ENCODE measurements at places on chromosomes 12 and 14.
A peak's percentile ranks its signal among the peaks of the same experiment; 100 is the strongest.

DNA sequence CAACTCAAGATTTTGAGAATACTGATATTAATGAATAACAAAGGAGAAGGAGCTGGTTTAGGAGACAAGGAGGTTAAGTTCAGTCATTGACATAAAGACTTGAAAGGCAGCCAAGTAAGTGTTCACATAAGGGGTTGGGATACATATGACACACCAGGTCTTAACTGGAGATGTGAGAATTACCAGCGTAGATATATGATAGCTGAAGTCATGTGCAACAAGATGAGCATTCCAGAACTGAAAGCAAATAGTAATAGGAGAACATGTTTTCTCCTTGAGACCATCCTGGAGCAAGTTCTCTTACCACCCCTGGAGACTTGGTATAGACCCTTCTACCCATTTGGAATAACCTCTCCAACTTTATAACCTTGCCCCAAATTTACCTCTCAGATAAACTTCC lies 43.3 kb upstream of the NPFF start:
- peak; percentile 26 for DNase-seq

DNA sequence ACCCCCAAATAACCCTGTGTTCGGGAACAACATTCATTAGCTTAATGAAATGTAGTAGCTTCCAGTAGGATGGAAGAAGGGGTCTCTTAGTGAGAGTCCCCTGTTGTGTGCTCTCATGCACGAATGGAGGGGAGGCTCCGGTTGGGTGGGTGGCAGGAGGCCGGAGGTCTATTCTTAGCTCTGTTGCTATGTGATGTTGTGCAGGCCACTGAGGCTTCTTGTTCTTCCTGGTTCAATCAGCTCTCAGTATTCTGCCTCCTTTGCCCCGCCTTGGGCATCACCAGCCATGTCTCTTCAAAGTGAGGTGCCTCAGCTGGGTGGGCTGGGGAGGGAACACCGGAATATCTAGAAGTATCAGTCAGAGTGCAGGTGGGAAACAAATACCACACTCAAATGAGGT lies 50.8 kb downstream of the KCNA1 start:
- no peak for DNase-seq

DNA sequence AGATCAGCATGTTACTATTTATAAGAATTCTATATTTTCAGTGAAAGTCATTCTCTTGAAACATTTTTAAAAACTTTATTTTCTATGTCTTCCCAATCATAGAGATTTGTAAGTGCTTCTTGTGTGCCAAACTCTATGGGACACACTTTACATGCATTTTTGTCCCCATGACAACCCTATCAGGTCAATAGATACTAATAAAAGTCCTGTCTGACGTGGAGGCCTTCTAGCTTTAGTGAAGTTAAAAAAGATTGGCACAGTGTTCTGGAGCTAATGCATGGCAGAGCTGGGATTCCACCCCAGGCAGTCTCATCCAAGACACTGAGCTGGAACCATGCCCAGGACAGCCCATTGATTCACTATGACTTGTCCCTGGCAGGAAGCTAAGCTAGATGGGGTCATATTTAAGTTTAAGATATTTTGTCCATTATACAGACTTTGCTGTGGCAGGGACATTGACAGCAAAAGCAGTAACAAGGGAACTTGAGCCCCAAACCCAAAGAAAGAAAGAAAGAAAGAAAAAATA lies 28.1 kb downstream of the TTC6 start:
- DNase-seq, result peak; percentile 88

DNA sequence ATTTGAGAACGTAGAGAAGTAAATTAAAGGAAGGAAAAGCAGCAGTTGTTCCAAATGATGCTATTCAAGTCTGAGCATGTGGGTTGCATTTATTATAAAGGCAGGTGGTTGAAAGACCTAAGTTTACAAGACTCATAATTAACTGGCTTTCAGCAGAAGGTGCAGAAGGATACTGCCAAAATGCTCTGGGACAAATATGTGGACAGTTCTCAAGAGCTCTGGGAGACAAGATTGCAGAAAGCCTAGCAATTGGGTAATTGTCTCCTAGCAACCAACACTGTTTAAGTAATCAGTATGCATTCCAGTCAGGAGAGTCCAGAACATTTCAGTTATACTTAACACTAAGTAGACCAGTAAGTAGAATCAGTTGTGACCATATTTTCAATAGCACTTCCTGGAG lies 131.5 kb downstream of the GPR135 start:
- DNase-seq, result peak; percentile 55

GRCh38 chr14:64549016-64549415 lies 745 bp upstream of the PPP1R36 start:
- DNase-seq, result no peak

- no peak for DNase-seq
These were observed 7.5 kb downstream of the PTPN6 start for GRCh38 chr12:6958609-6959057.

DNA sequence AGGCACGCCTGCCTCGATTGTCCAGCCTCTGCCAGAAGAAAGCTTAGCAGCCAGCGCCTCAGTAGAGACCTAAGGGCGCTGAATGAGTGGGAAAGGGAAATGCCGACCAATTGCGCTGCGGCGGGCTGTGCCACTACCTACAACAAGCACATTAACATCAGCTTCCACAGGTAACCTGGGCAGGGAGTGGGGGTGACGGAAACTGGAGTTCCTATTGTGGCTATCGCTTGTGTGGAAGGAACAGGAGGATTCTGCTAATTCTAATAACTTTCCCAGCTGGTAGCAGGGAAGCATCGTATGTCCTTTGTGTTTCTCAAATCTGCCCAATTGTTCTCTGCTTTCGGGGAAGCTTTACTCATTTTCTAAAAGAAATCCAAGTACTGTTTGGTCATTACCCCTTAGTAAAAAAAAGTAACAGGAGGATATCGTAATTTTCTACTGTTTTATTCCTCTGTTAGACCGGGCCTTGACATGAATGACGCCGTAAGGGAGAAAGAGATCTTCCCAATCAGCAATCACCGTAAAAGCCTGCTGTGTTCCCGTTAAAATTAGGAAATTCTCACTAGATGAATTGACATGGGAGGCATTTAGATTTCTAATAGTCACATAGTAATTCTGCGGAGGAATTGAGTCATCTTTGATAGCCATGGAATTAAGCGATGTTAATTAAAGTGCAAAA lies 449 bp downstream of the THAP2 start:
- DNase-seq, result peak; percentile 39

GRCh38 chr14:29858299-29858698 lies 69.3 kb downstream of the PRKD1 start:
- DNase-seq, result no peak
